Fibroblast of upper back skin (primary cell): ENCODE measurements at places on chromosomes 13 and 19.

GRCh38 chr13:77916488-77916887 is 2.1 kb downstream of the EDNRB start:
- DNase-seq = peak; percentile 31

- no peak for DNase-seq
Observed at GRCh38 chr13:93534181-93534700, 307.6 kb downstream of the GPC6 start.

DNA sequence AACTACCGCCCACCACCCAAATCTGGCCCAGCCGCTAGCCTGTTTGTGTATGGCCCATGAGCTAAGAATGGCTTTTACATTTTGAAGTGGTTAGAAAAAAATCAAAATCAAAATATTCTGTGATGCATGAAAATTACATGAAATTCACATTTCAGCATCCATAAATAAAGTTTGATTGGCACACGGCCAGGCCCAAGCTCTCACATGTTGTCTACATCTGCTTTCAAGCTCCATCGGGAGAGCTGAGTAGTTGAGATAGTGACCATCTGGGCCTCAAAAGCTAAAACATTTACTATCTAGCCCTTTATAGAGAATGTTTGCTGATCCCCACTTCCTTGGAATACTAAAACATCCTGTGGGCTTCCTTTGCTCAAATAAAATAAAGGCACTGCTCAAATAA is 14.5 kb downstream of the RFX2 start:
- DNase-seq = no peak

DNA sequence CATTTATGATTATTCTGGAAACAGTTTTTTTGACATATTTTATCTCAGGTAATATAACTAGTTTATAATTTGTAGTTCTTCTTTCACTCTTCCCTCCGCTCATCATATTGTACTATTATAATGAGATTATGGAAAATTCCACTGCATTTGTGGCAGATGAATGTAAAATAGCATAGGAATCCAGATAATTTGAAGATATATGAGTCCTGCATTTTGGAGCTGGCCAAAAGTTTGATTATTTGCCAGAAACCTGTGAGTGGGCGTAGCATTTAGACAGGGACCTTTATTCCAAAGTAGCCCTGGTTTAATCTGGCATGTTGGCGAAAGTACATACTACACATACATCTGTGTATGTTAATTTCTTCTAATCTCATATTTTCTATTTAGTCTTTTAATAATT is 65.2 kb downstream of the FNDC3A start:
- no peak for DNase-seq

GRCh38 chr13:21420706-21421105 is 38.4 kb downstream of the ZDHHC20 start:
- DNase-seq = peak; percentile 11

GRCh38 chr19:39032063-39032918 is at the start of gene FBXO27:
Gene FBXO27, minus strand, starts transcription at chr19:39032549. Its CDS starts 322 bp downstream, at chr19:39032227.
- no peak for DNase-seq

- no peak for DNase-seq
Observed at GRCh38 chr13:32525766-32526165, 12.8 kb downstream of the N4BP2L2 start.

GRCh38 chr19:52724701-52725514 is 9.9 kb downstream of the ZNF611 start:
- DNase-seq = no peak

GRCh38 chr13:108786456-108787200 is 157.2 kb downstream of the MYO16 start:
- DNase-seq = no peak

DNA sequence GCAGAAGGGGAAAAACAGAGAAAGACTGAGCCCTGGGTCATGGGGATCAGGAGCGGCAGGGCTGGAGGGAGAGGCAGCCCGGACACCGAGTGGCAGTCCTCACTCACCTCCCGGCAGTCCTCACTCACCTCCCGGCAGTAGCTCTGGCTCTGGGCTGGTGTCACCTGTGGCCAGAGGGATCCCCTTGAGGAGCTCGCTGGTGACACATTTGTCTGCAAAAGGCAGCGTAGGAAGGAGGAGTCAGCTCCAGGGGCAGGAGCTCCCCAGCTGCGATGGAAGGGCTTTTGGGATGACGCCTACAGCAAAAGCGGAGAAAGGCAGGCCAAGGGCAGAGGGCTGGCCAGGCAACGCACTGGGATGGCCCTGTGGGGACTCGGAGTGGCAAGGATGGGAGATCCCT is 739 bp downstream of the EIF3G start:
- DNase-seq = no peak

DNA sequence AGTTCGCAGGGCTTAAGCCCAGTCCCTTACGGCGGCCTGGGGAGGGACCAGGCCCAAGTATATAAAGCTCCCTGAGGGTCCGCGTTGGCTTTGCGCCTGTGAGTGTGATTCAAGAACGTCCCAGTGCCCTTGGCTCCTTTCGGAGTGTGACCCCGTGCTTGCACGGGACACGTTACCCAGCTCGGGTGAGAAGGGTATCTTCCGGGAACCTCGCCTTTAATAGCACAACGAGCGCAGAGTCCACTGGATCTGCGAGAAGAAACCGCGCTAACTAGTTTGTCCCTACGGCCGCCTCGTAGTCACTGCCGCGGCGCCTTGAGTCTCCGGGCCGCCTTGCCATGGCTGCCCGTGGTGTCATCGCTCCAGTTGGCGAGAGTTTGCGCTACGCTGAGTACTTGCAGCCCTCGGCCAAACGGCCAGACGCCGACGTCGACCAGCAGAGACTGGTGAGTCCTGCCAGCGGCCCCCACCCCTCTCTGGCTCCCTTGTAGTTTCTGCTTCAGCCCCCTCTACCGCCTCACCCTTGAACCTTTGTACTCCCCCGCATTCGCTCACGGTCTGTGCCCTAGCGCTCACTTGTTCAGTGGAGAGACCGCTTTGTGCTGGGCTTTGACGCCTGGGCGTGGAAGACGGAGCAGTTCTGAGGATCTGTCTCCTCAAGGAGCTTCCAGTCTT is at the start of gene DNAJC15:
TSS of gene DNAJC15 (plus strand) at position 298 of the 675 bp plus-strand sequence. CDS start at position 339, 41 bp downstream.
- peak; percentile 83 for DNase-seq

- no peak for DNase-seq
Observed at GRCh38 chr19:33628921-33629825, 7.4 kb downstream of the CHST8 start.

- no peak for DNase-seq
Observed at GRCh38 chr13:100961186-100961585, 286.6 kb upstream of the TMTC4 start.
